Pulmonary artery endothelial cell (primary cell): ENCODE measurements at places on chromosomes 1 and 21.

DNA sequence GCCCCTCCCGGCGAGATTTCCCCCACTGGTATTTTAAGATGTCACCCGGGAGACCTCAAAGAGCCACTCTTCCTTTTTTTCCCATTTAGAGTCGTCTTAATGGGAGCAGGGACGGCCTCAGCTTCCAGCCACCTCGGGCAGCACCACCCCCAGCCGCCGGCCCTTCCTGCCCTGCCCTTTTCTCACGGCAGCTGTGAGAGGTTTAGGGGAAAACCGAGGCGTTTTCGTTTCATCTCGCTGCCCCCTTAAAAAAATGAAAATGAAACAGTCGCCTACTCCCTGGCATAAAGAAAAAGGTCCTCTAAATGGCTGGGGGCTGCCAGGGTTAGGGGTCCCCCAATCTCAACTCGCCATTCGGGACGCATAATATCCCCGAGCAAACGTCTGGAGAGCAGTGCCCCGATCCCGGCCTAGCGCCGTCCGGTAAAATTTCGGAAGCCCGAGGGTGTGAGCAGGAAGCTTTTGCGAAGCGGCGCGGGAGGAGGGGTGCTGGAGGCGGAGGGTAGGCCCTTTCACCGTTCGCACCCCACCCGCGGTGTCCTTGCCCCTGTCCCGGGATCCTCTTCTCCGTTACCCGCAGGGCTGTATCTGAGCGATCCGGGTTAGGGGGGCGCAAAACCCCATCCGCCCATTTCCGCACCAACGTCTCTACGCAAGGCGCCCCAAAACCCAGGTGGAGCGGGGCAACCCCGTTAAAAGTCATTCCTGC, 1.2 kb downstream of the RUNX3 start:
- DNase-seq = no peak

DNA sequence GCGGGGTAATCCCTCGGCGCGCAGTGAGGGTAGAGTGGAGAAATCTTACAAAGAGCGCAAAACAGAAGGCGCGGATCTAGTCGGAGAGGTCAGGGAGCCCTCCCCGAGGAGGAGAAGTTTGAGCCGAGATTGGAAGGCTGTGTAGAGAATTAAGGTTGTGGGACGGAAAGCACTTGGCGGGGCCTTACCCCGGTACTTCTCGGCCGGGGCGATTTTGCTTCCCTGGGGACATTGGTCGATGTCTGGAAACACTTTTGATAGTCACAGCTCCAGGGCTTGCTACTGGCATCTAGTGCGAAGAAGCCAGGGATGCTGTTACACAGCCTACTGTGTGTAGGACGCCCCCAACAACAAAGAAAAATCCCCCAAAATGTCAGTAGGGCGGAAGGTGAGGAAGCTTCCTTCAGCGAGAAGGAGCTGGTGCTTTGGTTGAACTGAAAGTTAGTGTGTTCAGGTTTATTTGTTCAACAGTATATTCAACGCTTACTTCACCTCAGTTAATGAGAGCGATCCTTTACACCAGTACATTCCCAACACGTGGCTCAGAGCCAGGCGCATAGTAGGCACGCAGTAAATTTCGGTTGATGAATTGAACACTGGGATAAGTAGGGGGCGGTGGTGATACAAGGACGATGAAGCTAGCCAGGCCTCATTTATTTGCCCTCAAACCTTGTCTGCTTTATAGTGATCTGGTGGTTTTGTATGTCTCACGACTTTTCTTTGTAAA, 807 bp downstream of the CEP85 start:
- no peak for DNase-seq

DNA sequence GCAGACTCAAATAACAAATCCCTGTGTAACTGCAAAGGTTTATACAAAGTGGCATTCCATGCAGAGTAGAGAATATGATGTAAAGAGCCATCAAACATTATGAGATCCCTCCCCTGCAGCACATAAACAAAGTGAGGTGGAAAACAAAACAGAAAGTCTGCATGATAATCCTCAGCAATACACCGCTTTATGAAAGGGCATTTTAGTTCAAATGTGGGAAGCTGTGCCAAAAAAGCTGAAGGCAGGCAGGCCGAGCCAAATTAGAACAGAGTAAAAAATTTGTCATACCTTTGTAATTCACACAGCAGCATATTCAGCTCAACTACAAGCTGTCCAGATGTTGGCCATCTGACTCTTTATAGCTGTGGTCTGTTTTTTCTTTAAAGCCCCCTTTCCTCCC, 113.5 kb downstream of the LHX9 start:
- DNase-seq = no peak

- no peak for DNase-seq
Measured at GRCh38 chr1:12040457-12041051, 21.3 kb downstream of the MIIP start.

GRCh38 chr21:31204801-31205200, 139.3 kb downstream of the TIAM1 start:
- no peak for DNase-seq

GRCh38 chr1:44571712-44572571, 102.3 kb downstream of the TMEM53 start:
- no peak for DNase-seq

DNA sequence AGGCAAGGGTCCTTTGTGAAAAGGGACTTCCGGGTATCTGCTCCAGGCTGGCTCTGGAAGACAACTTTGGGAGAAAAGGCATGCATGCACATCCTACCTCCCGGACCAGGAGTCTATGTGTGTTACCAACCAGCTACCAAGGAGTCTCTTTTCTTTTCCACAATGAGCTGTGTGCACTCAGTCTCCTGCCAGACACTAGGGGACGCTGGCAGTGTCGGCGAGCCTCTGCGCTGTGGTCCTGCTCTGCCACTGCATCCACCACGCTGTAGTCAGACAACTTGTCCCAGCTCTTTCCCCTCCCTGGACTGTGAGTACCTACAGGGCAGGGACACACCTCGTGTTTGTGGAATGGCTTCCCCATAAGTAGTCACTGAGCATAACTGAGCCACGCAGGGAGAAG, 5.1 kb upstream of the SSR2 start:
- peak; percentile 26 for DNase-seq

DNA sequence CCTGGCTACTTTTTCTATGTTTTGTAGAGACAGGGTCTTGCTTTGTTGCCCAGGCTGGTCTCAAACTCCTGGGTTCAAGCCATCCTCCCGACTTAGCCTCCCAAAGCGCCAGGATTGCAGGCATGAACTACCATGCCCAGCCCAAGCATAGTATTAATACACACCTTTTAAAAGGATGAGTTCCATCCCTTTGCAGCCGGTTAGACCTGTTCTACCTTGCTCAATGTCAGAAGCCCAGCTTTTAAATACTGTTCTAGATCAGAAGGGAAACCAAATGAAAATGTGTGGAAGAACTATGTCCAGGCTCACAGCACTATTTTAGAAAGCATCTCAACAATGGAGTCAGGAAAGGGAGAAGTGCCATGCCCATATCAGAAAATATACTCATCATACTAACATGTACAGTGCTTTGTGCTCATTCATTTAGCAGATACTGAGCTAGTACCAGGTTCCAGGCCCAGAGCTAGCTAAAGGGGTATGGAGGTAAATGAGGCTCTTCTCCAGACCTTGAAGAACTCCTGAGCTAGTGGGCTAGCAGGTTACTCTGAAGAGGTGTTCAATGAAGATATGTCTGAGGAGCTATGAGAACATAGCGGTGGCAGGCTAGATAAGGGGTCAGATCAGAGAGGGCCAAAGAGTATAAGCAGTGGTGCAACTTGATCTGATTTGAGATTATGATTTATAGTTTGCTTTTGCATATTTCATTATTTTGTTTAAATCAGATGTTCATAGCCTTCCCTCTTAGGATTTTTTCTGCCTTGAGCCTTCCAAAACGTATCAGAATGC, 78.2 kb downstream of the RNF220 start:
- no peak for DNase-seq
